Pons (tissue), 1 donor: ENCODE measurements at places on chromosomes 13 and 19.
A peak's percentile ranks its signal among the peaks of the same experiment; 100 is the strongest.

DNA sequence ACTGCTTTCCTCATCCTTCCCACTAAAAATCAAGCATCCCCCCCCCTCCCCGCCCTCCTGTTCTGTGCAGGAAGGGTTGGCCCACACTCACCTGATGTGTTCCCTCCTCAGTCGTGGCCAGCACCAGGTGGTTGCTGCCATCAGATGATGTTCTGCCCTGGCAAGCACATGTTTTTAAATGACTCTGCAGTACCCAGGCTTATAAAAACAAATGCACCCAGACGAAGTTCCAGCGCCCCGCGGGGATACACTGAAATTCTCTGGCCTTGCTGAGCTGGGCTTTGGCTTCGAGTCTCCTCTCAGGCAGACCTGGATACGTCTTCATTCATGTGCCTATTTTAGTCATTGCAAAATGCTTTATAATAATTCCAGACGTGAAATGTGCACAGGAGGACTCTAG, 316.3 kb downstream of the DLEU7 start:
- no peak for DNase-seq

- no peak for DNase-seq
These were observed 728.3 kb upstream of the SLC10A2 start for GRCh38 chr13:103794526-103794925.

DNA sequence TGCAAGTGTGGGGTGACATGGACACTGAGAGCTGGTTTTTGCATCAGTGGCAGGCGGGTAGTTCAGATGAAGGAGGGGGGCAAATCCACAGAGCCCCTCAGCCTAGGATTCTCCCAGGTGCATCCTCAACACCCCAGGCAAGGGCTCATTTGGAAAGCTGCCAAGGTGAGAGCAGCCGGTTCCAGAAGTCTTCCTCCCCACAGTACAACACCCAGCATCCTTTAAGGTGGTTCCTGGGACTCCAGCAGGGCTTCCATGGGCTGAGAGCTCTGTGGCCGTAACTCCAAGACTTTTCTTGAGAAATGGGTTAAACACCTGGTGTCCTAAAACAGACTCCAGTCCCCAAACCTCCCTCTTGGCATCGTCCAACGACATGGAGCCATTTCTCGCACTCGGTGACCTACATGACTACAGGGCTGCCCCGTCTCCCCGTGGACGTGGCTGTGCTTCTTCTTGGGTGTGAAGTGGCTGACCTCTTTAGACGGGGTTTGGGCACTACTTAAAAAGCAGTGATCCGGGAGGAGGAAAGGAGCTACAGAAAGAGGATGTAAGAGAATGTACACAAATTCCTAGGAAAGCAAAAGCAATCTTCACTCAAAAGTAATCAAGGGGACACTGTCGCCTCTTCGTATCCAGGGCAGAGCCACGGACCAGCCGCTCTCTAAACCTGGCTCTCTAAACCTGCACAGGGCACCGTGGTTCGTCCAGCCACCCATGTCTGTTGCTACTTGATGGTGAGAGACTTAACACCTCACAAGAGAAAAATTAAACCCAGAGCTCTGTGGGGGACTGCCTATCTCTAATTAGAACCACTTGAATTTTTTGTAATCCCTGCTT, 25.5 kb downstream of the RANBP3 start:
- no peak for DNase-seq

- DNase-seq, result no peak
These were observed 257.3 kb upstream of the MAB21L1 start for GRCh38 chr13:35733827-35734226.

DNA sequence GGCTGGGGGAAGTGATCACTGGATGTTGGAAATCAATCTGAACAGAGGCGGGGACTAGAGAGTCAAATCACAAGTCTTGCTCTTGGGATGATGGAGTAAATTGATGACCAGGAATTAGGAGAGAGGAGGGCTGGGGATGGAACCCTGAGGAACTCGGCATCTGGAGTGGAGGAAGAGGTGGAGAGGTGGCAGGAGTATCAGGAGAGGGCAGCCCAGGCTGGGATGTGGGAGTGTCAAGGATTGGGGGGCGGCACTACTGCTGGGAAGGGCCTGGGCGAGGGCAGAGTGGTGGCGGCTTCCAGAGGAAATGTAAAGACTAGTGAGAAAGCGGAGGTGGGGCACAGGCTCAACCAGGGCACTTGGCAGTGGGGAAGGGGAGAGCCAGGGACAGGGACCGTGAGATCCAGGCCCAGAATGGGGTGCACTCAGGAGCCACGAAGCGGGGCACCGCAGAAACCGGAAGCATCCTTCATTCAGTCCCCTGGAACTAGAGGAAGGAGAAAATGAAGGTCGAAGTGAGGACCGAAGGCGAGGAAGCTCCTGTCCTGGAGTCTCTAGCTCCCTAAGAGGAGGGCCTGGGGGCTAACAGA, 81.2 kb upstream of the GPR183 start:
- no peak for DNase-seq

GRCh38 chr19:5113633-5114586, 145.0 kb downstream of the KDM4B start:
- no peak for DNase-seq

- no peak for DNase-seq
These were observed 32.3 kb downstream of the SYT3 start for GRCh38 chr19:50607388-50607787.

DNA sequence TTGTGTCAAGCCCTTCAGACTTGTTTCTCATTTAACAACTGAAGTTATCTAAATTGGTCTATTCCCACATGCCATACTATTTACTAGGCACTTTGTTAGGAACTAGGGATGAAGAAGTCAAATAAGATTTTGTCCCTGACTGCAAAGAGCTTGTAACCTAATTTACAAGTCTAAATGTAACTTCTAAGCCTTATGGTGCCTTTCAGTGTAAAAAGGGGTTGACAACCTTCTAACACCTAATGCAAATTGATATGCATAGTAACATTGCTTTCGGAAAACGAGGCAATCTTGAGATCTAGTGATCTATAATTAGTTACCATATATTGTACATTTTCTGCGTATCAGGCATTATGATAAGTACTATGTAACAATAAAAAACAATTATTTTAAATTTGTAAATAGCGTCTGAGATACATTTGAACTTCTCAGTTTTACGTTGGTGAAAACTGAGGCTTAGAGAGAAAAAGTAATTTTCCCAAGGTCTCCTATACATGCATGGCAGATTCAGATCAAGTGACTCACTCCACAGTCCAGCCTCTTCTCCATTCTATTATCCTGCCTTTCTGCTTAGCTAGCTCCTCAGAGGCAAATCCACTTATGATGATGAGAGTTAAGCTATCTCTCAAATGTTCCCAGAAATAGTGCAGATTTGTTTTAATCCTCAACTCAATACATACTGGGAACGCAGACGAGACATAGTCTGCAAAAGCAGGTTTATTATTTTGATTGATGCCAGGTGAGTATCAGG, 764.9 kb upstream of the SLITRK5 start:
- DNase-seq, result no peak

DNA sequence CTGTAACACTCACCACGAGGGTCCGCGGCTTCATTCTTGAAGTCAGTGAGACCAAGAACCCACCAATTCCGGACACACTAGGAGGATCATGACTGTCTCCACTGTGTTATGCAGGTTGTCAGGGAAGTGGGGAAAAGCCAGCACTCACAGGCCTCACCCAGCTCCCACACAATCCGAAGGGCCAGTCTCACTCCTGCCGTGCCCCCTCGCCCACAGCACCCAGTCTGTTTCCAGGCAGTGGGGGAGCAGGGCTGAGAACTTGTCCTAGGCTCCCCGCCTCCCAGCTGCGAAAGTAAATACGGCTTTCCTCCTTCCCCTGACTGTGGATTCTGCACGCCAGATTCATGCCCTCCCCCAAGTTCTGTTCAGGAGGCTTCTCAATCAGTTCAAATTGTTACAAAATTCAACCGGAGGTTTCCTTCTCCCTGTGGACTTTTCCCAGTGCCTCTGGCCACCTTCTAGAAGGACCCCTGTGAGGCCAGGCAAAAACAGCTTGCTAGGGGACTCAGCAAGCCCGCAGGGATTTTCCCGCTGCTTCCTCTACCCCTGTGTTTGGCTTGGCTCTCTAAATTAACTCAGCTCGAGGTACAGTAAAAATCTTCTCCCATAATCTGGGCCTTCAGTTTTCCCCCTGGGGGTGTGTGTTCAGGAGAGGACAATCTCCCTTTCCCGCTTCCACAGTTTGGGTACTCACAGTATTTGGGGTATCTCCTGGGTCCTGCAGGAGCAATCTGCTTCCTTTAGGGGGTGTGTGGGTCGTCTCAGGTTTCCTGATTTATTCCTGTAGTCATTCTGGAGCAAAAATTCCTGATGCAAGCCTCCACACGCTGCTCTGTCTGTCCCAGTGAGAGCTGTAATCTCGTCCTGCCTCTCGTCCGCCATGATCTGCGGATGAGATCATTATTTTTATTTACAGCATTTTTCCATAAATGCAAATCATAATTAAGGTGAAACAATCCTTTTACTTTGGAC, 899.8 kb downstream of the GPC5 start:
- no peak for DNase-seq

- no peak for DNase-seq
These were observed 4.2 kb downstream of the PRR36 start for GRCh38 chr19:7869910-7870511.

- DNase-seq, result no peak
These were observed 53.3 kb downstream of the PARP4 start for GRCh38 chr13:24459234-24459633.

- no peak for DNase-seq
These were observed 27.0 kb downstream of the ZMYM5 start for GRCh38 chr13:19836472-19836871.

DNA sequence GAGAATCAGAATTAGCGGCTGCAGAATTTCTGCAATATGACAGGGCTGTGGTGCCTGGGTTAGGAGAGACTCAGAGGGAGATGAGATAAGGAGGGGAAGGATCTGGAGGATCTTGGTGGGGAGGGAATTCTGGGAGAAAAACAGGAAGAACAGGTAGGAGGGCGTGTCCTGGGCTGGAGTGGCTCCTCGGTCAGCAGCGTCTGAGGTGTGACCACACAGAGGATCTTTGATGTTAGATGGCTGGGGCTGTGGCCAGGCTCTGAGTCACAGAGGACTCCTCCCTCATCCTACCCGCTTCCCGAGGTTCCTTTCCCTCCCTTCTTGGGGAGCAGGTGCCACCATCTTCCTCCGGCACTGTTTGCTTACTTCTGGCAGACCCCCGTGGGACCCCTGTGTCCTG, 6.4 kb upstream of the KLK6 start:
- DNase-seq, result no peak

- DNase-seq, result no peak
These were observed 1.4 kb upstream of the OR7G3 start for GRCh38 chr19:9128171-9128570.

GRCh38 chr13:30928978-30929377, 3.5 kb upstream of the TEX26 start:
- no peak for DNase-seq

GRCh38 chr19:48735031-48735615, 5.3 kb downstream of the RASIP1 start:
- no peak for DNase-seq

- peak; percentile 50 for DNase-seq
These were observed 86.8 kb downstream of the EDNRB start for GRCh38 chr13:77831866-77832265.

DNA sequence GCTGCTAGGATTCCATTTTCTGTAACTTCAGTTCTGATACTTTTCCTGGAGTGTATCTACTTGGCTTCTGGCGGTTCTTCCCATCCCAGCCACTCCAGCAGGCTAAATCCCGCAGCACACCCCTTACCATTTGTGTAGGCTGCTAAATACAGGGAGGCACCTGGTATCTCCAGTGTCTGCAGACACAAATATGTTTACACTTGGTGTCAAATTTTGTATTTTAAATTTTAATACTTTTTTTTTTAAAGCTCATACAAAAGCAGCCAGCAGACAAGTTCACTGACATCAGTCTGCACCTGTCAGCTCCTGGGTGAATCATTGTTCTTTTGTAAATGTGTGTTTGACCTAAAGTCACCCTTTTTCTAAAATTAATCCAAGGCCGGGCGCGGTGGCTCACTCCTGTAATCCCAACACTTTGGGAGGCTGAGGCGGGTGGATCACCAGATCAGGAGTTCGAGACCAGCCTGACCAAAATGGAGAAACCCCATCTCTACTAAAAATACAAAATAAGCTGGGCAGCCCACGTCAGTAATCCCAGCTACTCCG, 3.4 kb upstream of the ZSCAN4 start:
- no peak for DNase-seq

GRCh38 chr13:91216928-91217700, 130.4 kb upstream of the MIR17HG start:
- no peak for DNase-seq

DNA sequence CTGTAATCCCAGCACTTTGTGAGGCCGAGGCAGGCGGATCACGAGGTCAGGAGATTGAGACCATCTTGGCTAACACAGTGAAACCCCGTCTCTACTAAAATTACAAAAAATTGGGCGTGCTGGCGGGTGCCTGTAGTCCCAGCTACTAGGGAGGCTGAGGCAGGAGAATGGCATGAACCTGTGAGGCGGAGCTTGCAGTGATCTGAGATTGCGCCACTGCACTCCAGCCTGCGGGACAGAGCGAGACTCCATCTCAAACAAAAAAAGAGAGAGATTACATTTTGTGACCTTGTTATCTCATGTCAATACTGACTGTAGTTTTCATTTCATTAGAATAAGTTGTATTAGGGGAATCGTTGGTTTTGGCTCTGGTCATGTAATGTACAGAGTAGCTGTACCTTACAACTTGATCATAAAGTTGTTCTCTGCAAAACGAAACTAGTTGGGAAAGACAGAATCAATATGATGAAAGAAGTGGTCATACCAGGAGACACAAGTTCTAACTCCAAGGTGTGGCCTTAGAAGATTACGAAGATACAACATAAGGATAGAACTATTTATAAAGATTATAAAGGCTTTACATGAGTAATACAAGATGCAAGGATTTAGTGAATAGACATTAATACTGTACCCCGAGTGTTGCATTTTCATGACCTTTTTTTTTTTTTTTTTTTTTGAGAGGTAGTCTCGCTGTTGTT, 15.3 kb downstream of the TMEM38A start:
- no peak for DNase-seq

DNA sequence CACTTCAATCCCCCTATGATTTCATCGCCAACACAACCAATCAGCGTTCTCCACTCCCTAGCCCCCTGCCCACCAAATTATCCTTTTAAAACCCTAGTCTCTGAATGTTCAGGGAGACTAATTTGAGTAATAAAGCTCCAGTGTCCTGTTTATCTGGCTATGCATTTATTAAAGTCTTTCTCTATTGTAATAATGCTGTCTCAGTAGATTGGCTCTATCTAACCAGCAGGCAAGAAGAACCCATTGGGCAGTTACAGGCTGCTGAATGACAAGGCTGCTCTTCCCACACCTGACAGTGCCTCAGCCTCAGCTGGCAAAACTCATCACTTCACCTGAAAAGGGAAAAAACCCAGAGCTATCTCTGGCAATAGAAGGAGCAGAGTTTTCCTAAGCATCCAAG, 20.2 kb upstream of the CHST8 start:
- no peak for DNase-seq

GRCh38 chr13:29448174-29448573, 147.3 kb downstream of the SLC7A1 start:
- DNase-seq, result no peak

DNA sequence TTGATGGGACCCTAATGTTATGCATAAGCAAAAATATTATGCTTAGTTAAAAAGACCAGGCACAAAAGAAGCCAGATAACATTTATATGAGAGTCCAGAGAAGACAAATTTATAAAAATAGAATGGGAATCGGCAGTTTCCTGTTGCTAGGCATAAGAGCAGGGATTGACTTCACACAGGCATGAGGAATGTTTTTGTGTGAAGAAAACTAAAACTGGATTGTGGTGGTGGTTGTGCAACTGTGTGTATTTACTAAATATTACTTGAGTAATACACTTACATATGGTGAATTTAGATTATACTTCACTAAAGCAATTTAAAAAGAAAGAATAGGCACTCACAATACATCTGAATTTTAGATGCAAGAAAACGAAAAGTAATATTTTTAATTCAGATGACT, 108.3 kb downstream of the SLITRK1 start:
- no peak for DNase-seq
